ENCODE measurements at places on chromosomes 2 and 18. TPM values are rescaled to one million over a fixed set of nuclear protein-coding genes. Genes with fewer than 3 reads are reported as not detected.

UPP2 gene
- polyA plus RNA-seq, result not detected

SCN7A gene
- polyA plus RNA-seq, result 0.11 TPM

PTPRM gene
- not detected for polyA plus RNA-seq

ACMSD gene
- not detected for polyA plus RNA-seq

LYPD6 gene
- not detected for polyA plus RNA-seq

MAT2A gene
- 80.5 TPM for polyA plus RNA-seq

All from naive B cell (primary cell).